ENCODE measurements at places on chromosomes 13 and 19.

DNA sequence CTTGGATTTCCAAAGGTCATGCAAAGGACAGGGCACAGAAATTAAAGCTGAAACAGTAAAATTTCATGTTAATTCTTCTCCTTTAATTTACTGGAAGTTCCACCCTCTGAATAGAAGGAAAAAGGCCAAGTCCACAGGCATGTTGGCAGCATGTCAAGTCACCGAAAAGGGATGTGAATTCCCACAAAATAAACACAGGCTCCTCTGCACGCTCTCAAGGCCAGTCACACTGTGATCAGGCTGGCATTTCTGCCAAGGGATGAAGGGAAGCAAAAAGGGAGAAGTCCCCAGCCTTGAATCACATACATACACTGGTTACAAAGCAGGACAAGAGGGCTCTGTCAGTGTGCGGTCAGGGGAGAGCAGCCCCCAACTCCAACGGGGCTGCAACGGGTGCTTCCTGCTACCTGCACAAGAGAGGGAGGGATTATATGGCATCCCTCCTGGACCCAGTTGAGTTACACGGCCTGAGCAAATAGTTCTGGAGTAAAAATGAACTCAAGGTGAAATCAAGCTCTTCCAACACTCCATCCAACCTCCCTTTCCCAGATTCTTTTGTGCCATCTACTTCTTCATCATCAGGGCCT is 6.9 kb downstream of the DCLK1 start:
- DNase-seq = peak; percentile 93

DNA sequence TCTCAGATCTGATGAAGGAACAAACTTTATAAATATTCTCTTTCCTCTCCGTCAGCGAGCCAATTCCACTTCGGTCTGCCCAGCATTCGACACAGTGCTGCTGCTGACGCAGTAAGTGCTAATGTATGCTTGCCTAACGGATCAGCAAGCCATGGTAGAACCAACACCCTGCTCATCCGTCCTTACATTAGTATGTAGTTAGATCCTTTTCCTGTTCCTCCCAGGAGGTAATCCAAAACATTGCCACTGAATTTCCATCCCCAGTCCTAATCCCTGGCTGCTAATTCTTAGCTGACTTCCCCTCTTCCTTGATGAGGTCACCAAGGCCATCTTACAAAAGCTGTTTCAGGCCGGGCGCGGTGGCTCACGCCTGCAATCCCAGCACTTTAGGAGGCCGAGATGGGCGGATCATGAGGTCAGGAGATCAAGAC is 88.0 kb downstream of the STARD13 start:
- no peak for DNase-seq

DNA sequence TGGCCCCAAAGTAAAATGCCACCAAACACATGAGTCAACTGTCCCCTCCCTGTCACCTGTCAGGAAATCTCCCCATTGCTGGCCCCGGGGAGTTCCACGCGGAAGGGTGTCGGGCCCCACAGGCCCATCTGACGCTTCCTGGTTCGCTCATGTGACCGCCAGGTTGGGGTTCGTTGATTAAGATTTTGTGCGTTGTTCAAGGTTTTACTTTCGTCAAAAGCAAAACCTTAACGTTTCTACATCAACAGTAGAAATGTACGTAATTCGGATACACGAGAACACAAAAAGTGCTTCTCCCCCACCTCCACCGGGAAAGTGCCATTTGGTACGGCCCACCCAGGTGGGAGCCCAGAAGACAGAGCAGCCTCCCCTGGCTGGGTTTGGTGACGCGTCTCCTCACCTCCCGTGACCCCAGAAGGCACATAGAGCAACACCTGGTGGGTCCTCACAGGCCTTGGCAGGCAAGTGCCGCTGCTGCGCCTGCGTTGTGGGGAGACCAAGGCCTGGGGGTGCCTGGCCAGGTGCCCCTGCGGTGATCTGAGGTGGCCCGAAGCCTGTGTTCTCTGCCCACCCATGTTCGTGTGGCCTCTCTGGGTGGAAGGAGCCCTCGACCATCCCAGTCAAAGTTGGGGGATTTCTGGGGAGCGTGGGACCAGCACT is 161.6 kb downstream of the KDM4B start:
- no peak for DNase-seq

GRCh38 chr13:82010780-82011179 is 1669.9 kb upstream of the SPRY2 start:
- DNase-seq = peak; percentile 52
